ENCODE measurements at places on chromosomes 5 and 9.

GRCh38 chr9:78713614-78714405 lies 416.9 kb downstream of the PSAT1 start:
- DNase-seq = no peak

GRCh38 chr5:138625134-138625533 lies 49.9 kb upstream of the HSPA9 start:
- DNase-seq = no peak

- no peak for DNase-seq
Observed at GRCh38 chr5:33939556-33940262, 3.5 kb downstream of the RXFP3 start.

GRCh38 chr9:121842612-121842978 lies 191.2 kb downstream of the DAB2IP start:
- DNase-seq = no peak

GRCh38 chr5:147601652-147602051 lies 91.8 kb upstream of the DPYSL3 start:
- DNase-seq = no peak

GRCh38 chr5:104456122-104456521 lies 893.5 kb upstream of the NUDT12 start:
- DNase-seq = no peak

DNA sequence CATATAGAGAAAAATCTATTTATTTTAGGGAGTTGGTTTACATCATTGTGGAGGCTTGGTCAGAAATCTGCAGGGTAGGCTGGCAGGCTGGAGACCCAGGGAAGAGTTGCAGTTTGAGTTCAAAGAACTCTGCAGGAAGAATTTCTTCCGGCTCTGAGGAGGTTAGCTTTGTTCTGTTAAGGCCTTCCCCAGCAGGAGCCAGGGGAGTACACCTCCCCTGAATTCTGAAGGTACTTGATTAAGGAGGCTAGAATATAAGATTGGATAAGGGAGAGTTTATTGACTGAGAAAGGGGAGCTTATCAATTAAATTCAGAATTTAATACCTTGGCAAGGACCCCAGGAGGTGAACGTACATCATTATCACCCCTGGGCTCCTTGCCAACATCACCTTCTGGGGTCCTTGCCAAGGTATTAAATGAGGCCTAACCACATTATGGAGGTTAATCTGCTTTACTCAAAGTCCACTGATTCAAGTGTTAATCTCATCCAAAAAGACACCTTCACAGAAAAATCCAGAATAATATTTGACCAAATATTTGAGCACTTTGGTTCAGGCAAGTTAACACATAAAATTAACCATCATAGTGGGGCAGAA lies 351.7 kb downstream of the CWC27 start:
- no peak for DNase-seq

DNA sequence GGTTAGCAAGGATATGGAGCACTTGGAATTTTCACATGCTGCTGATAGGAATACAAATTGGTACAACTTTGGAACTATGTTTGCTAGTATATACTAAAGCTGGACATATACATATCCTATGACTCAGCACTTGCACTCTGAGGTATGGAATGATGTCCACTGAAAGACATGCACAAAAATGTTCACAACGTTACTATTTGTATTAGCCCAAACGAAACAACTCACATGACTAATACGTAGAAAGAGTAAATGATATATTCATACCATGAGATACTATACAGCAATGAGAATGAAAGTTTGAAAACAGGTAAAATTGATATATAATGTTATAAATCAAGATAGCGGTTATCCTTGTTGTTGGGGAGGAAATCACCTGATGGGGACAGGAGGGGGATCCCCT lies 45.5 kb upstream of the CDC42SE2 start:
- DNase-seq = peak; percentile 41

- no peak for DNase-seq
Observed at GRCh38 chr9:16364347-16364746, 506.1 kb downstream of the BNC2 start.

GRCh38 chr5:83750749-83751148 lies 30.1 kb upstream of the HAPLN1 start:
- no peak for DNase-seq

GRCh38 chr5:59037941-59038797 lies 455.3 kb downstream of the RAB3C start:
- DNase-seq = peak; percentile 46

- DNase-seq = no peak
Observed at GRCh38 chr9:107177857-107178256, 105.2 kb upstream of the RAD23B start.

DNA sequence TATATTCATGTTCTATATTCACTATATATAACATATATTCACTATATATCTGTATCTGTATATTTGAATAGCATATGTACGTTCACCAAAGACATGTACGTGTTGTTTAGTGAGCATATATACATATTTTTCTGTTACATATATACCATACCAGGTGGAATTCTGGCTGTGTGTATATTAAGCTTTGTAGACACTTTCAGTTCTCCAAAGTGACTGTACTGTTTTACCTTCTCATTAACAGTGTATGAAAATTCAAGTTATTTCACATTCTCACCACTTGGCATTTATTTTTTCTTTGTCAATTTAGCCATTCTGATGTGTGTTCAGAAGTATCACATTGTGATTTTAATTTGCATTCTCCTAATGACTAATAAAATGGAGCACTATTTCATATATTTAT lies 52.2 kb downstream of the DROSHA start:
- DNase-seq = no peak

DNA sequence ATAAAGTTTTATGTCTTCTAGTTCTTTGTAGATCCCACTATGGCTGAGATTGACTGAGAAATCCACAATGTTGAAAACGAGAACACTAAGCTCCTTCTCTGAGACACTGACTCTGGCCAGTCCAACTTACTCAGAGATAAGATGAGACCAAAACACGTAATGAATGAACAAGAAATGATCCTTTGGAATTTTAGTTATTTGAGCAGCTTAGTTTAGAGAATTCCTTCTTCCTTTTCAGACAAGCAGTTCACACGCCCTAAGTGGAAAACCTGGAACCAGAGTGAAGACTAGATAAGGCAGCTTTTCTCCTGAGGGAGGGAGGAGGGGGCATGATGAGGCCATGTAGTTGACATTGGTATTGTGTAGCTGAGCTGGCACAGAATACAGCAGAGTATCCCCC lies 139.6 kb downstream of the GABRB2 start:
- DNase-seq = no peak

DNA sequence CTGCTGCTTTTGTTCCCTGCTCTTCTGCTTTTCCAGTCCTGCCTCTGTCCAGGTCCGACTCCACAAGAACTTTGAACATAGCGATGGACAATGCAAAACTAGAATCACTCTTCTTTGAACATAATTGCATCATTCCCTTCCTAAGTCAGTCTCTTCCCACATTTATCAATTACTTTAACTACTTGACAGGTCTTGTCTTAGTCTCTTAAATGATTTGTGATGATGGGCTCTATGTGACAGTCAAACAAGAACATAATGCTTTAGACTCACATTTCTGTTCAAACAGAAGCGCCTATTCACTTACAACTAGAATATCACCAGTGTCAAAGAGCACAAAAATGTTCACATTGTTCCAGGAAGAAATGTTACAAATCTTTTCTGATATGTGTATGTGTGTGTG lies 278.1 kb downstream of the SH3GL2 start:
- no peak for DNase-seq

DNA sequence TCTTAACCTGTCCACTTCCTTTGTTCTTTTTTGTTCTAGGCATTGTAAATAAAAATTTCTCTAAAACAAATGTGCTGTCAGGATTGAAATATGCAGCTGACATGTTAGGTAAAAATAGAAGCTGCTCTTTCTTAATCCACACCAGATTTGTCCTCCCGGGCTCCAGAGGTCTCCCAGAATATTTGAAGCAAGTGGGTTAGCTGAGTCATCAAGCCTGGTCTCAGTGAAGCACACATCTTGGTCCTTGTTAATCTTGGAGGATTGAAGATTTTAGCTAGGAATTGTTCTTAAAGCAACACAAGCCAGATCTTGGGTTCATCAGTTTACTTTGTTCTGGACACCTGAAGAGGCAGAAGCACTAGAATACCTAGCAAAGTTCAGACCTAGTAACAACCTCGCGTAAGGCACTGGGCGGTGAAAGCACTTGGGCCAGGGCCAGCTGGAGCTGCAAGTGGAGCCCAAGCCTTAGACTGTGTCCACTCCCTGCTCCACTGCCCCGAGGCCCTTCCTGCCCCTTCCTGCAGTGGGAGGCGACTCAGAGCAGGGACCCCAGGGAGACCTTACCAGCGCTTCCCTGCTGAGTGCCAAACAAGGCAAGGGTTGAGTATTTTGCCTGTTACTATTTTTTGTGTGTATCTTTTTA lies 36.5 kb downstream of the HABP4 start:
- no peak for DNase-seq

DNA sequence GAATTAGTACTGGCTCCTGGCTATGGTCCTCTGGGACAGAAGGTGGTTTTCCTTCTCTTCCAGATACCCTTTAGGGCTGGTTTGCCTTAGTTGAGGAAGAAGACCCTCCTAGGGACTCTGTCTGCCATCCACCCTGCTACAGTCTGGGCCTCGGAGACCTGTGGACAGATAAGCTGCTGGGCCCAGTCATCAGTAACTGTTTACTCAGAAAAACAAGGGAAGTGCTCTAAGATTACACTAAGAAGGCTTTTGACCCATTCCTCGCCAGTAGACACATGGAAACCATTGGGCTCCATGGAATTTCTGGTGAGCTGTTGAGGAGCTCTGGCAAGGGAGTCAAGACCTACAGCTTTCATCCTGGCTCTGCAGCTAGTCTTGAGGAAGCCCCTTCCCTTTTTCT lies 31.2 kb downstream of the LARP1 start:
- no peak for DNase-seq

DNA sequence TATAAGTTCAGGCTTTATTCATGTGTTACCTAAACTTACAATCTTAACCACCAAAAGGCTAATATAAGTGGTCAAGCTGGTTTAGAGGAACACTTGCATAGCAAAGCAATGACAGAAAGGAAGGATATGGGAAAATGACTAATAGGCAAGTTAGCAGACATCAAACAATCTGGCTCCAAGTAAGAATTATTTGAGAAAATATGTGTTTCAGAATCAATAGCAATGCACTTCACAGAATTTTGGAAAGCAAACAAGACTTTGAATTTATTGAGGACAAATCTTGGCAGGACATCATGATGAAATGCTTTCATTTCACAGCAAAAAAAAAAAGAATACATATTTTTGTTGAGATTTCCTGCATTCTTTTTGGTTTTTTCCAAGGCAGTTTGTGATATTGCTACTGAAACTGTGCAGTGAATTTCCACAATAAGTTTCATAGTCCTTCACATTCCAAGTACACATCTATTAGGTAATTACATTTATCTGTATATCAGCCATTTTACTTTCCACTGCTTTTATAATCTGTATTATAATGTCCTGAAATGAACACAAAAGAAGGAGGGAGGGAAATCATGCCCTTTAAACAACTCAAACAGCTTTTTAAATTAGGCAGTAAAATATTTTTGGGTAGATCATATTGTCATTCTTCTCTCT lies 417.9 kb downstream of the NR2F1-AS1 start:
- DNase-seq = no peak

DNA sequence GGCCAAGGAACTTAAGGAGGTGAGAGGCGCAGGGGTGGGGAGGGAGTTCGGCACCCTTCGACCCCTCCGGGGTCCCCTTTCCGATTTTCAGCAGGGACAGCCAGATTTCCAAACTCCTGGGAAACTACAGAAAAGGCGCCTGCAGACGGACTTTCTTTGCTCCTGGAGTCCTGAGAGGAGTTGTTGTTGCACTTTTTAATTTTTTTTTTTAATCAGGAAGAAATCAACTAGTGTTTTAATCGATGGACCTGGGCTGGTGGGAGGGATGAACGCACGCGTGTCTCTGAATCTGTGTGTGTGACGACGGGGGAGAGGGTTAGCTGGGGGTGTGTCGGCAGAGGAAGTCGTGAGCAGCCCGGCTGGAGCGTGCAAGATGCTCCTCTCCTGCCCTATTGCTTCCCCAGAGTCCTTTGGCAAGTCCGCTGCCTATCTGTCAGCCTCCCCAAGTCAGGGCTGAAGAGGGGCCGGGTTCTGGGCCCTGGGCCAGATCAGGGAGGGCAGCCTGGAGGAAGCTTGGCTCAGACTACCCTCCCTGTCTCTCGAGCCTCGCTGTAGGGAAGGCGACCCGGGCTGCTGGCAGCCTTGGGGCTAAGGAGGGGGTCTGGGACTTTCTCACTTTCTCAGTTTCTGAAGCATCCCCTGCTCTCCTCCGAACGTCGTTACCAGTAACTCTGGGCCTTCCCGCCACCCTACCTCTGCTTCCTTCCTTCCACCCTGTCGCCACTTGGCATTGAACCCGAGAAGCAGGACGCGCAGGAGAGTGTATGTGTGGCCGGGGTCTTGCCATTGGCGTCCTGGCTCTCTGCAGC lies 731 bp downstream of the PRR16 start:
- DNase-seq = peak; percentile 9

GRCh38 chr5:17076272-17076671 lies 140.2 kb upstream of the MYO10 start:
- DNase-seq = no peak

DNA sequence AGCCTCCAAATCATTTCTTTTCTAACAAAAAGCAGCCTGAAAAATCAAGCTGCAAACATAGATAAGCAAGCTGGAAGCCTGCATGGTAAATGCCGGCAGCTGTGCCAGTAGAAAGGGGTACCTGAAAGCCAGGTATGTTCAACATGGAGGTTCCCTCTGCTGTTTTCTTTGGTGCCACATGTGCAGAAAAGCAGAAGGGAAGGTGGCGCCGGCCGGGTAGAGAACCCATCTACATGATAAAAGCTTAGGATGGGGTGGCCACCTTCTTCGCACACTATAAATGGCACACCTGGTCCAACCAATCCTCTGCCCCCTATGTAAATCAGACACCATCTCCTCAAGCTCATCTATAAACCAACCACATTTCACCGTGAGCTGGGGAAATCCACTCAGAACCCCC lies 268.9 kb upstream of the IRX2 start:
- DNase-seq = no peak

GRCh38 chr5:116573702-116574366 lies 789 bp downstream of the SEMA6A start:
- DNase-seq = no peak

- DNase-seq = no peak
Observed at GRCh38 chr9:16134351-16134750, 581.5 kb downstream of the CCDC171 start.

GRCh38 chr5:375336-375920 lies 53.9 kb downstream of the AHRR start:
- DNase-seq = no peak

DNA sequence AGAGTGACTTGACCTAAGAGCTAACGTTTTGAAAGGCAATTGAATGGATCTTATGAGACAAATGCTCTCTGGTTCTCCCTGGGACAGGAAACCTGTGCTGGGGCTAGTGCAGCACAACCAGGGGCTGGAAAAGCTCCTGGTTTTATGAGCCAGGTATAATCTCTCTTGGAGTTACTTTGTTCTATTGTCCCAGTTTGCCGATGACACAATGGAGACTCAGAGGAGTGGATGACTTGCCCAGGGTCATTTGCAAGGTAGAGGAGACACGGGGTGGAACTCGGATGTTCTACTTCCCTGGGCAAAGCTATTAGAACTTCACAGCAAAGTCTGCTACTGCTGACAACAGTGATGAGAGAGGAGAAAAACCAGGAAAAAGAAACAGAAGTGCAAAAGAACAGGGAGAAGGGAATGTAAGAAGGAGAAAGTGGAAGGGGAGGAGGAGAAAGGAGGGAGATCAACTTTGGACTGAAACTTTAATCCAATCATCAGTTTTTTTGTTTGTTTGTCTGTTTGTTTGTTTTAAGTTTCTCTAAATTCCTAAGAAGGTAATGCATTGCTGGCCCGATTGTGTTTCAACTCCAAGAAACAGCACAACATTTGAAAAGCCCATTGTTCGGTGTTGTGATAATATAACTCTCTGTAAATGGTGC lies 7.4 kb upstream of the GSN start:
- no peak for DNase-seq

- no peak for DNase-seq
Observed at GRCh38 chr5:13253111-13253510, 691.4 kb downstream of the DNAH5 start.
